ENCODE measurements at places on chromosomes 3 and 15.

DNA sequence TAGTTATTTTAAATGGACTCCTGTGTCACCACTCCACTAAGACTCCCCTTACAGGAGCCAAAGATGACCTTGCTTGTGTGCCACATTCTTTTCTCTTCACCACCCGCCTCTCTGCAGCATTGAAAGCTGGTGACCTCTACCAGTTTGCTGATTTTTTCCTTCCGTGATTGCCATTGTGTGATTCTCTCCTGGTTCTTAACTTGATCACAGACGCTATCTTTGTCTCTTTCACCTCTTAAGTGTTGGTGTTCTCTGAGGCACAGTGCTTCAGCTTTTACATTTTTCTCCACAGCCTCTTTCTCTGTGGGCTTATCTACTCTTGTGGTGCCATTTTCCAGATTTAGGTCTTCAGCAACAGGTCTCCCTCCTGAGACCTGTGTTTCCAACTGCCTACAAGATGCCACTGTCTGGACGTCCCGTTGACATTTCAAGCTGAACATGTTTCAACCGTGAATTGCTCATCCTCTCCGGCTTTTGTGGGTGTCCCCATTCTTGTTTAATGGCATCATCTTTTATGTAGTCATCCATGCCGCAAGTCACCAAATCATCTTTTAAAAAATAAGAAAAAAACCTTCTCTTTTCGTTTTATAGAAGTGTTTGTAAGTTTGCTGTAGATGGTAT lies 26.5 kb downstream of the IQGAP1 start:
- no peak for DNase-seq

- DNase-seq = no peak
Measured at GRCh38 chr15:51267051-51267702, 71.2 kb downstream of the CYP19A1 start.

DNA sequence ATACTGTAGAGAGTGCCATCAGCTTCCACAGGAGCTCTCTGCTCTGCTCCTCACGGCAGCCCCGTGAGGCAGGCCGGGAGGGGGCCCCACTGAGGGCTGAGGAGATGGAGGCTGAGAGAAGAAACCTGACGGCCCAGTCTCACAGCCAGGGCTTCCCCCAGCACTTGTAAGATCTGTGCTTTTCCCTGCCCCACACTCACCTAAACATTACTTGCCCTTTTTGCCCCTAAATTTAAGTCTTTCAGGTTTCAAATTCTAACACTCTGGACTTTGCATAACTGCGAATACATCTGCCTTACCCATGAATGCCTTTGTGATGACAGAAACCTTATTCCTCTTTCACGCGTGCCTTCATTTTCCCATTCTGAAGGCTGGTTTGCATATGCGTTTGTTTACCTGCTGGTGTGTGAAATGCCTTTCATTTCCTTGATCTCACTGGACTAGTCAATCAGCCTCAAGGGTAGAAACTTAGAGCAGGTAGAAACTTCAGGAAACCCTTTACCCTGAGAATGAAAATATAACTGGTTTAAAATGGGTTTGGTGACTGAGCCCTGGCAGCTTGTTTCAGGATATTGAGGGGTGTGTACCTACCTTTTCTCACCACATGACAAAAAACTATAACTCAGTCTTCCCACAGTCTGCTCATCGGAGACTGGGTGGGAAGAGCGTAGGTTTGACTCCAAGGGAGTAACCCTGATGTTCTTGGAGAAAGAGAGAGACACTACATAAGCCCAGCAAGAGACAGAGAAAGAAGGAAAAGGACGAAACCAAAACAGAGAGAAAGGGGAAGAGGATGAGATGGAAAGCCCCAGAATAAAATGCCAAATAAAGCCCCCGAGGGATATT lies 20.1 kb downstream of the SLC12A8 start:
- DNase-seq = no peak

DNA sequence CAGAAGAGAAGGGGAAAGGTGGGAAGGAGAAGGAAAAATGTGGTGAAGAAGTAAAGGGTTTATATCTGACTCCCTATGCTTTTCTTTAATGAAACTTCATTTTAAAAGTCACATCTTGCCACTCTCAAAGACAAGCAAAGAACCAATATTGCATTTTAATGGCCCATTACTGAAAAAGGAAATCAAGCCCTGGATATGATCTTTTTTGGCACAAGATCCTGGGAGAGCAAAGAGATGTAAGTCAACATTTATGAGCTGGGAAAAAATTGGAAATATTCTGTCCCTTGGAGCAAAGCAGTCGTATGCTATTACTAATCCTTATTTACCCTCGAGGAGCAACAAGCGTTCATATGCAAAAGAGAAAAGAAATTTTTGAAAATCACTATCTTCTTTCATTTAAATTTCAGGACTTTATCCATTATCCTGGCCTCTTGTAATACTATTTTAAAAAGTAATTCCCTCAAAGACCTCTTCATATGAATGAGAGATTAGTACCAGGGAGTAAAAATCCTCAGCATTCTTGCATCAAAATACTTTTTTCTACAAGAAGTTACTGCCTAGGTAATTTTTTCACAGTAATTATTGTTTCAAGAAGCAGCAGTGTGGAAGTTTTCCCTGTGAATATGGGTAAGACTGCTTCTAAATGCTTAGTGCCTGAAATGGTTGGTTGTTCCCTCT lies 435.3 kb upstream of the PDZRN3 start:
- no peak for DNase-seq
